Esophagus muscularis mucosa (tissue), 4 donors: ENCODE measurements at places on chromosomes 16 and 17. TPM values are rescaled to one million over a fixed set of nuclear protein-coding genes. Genes with fewer than 3 reads are reported as not detected.

Gene FBXW10B
- 0.52 TPM for total RNA-seq

Gene TRPV2
- total RNA-seq = 17.0 TPM

Gene ATP2A1
- total RNA-seq = not detected

Gene AOC2
- 2.0 TPM for total RNA-seq

DNA sequence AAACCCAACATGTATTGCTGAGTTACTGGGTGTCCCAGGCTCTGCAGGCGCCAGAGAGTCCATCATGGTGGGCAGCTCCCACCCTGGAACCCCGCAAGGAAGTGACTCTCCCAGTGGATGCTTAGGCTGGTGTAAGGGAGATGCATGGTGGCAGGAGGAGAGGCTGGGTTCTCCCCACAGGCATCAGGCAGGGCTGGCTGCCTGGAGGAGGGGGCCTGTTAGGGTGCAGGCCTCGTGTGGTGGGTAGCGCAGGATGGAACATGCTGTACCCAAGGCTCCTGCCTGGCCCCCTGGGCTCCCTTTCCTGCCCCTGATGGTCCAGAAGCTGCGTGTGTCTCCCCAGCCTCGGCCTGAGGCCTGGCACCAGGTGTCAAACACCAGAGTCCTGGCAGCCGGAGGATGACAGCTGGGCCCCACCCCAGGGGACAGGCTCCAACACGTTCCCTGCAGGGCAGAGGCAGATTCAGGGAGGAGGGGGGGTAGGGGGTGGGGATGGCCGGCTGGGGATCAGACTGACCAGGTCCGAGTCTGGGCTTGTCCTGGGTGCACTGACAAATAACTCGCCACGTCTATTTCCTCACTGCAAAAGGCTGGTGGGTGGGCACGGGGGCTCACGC, 40.2 kb upstream of the CIBAR2 start:
- H3K36me3 ChIP-seq = no peaks in the 10 kb centered on the region
- no peak overlapping the region for H3K4me3 ChIP-seq
- no peaks in the 10 kb centered on the region for H3K27me3 ChIP-seq
- H3K4me1 ChIP-seq = peaks cover 49% of the 10 kb centered on the region

DNA sequence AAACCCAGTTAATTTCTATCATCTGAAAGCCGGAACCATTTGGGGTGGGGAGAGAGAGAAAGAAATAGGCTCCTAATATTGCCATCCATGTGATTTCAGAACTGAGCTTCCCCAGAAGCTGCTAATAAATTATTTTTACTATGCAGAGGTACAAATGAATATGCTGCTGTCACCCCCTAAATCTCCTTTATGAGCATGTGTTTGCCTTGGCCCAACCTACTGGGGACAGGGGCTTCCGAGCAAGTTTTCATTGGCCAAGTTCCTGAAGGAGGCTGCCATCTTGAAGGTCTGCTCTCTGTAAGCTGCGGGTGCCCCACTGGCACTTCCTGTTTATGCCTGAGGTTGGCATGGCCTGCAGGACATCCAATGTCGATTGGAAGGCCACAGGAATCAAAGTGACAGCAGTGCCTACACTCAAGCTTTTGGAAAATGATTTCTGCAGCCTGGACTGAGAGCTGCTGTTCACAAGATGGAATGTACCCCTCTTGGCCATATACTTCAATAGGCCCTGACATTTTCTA, 194.7 kb downstream of the XYLT1 start:
- no peak for DNase-seq
- H3K27me3 ChIP-seq = no peaks in the 10 kb centered on the region
- peaks cover 40% of the 10 kb centered on the region for H3K4me1 ChIP-seq
- no peaks in the 10 kb centered on the region for H3K36me3 ChIP-seq
- H3K4me3 ChIP-seq = no peak overlapping the region

DNA sequence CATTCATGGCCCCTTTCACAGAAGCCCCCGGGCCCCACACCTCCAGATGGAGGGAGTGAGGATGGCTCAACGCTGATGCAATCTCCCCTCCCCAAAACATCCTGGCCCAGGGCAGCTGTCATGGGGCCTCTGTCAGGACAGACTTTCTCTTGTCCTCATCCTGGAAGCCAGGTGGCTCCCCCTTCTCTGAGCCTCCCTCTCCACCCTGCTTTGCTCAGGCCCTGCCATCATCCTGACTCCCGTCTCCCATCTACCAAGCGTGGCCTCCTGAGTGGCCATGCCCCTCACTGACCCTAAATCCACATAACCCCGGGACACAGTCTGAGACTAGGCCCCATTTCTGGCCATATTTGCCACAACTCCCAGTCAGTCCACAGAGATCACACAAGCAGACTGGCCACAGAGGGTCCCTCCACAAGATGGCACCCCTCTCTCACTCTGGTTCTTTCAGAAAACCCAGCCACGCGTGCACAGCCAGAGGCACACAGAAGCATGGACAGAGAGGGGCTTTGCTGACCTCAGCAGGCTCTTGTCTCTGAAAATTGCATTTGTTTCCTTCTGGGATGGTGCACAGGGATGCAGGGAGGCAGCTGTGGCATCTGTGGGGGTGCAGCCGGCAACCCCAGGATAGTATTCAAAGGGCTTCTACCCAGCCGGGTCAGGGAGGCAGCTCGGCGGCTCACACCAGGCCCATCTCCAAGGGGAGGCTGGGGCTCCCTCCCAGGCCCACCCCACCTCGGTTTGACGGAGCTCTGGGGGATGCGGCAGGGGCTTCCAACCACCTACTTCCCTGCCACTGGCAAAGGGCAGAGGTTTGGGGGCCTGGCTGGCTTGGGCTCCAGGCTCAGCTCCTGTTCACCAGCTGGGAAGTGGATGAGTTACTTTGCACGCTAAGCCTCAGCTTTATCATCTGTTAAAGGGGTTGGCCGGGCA, 16.9 kb downstream of the DOC2B start:
- no peaks in the 10 kb centered on the region for H3K27me3 ChIP-seq
- no peaks in the 10 kb centered on the region for H3K4me1 ChIP-seq
- H3K36me3 ChIP-seq = no peaks in the 10 kb centered on the region
- no peak for DNase-seq

DNA sequence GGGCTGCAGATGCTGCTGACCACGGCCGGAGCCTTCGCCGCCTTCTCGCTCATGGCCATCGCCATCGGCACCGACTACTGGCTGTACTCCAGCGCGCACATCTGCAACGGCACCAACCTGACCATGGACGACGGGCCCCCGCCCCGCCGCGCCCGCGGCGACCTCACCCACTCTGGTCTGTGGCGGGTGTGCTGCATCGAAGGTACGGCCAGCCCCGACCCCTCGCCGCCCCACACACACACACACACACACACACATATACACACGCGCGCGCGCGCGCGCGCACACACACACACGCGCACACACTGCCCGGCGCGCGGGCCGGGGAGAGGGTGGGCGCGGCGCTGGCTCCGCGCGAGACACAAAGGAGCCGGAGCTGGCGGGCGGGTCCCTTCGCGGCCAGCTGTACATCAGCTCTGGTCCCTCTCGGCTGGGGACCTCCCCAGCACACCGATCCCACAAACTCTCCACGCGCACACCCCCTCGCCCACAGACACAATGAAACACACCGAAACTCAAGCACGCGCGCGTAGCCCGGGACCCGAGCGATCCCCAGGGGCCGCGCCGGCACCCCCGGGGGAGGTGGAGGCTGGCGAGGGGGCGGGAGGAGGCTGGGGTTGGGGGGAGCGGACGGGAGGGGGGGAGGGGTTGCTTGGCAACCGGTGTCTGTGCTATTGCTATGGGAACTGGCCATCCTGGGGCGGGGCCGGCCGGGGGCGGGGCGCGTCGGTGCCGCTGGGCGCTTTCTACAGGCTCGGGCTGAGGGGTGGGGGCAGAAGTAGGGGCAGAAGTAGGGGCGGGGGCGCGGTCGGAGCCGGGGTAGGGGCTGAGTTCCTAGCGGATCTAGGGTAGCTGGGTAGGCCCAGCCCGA, 658 bp downstream of the CACNG4 start:
- no peak overlapping the region for H3K27ac ChIP-seq
- H3K27me3 ChIP-seq = peaks cover 21% of the 10 kb centered on the region
- H3K36me3 ChIP-seq = no peaks in the 10 kb centered on the region
- DNase-seq = no peak

- DNase-seq = no peak
- no peaks in the 10 kb centered on the region for H3K36me3 ChIP-seq
- H3K27me3 ChIP-seq = no peaks in the 10 kb centered on the region
- no peak overlapping the region for H3K4me3 ChIP-seq
- H3K4me1 ChIP-seq = peaks cover 31% of the 10 kb centered on the region
Observed at GRCh38 chr16:49842972-49843371, 12.9 kb downstream of the ZNF423 start.

- peak overlapping the region; percentile 68 for H3K27ac ChIP-seq
- peaks cover 54% of the 10 kb centered on the region for H3K4me1 ChIP-seq
- DNase-seq = no peak
- H3K27me3 ChIP-seq = no peaks in the 10 kb centered on the region
- no peaks in the 10 kb centered on the region for H3K36me3 ChIP-seq
Observed at GRCh38 chr17:73340093-73340596, 28.3 kb upstream of the CDC42EP4 start.

DNA sequence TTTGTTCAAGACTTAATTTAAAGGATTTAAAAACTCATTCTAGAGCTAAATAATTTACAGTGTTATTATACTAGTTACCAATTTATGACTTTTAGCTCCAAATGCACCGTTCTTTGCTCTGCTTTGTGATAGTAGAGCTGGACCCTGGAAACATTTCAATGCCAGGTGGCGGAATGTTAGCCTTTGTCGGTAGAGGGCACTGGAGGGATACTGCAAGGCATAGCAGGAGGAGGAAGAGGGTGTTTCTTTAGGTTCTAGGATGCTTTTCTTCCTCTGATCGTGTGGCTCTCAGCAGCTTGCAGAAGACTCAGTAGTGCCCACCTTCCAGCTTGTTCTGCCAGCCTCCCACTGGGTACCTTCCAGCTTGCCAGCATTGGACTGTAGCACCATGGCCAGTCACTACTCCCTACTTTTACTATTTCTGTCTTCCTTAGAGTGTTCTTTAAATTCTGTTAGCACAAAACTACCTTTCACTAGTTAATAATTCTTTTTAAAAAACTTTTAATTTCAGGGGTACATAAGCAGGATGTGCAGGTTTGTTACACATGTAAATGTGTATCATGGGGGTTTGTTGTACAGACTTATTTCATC, 325.3 kb downstream of the UTP18 start:
- H3K27ac ChIP-seq = no peak overlapping the region
- H3K4me3 ChIP-seq = no peak overlapping the region
- no peaks in the 10 kb centered on the region for H3K27me3 ChIP-seq
